Pericardium fibroblast (primary cell): ENCODE measurements at places on chromosomes 4 and X. TPM values are rescaled to one million over a fixed set of nuclear protein-coding genes. Genes with fewer than 3 reads are reported as not detected.

The NEXMIF gene
- total RNA-seq, result under 0.01 TPM in 1 of 2 replicates, not detected in the other

The ADGRG2 gene
- total RNA-seq, result 0.82 and 1.0 TPM in 2 replicates

The UGT2B17 gene
- total RNA-seq, result not detected in 2 replicates

The DLG3 gene
- 3.3 and 7.9 TPM in 2 replicates for total RNA-seq

The AKAP14 gene
- total RNA-seq, result not detected in 2 replicates

The CACNA1F gene
- not detected in 2 replicates for total RNA-seq

The PGRMC2 gene
- total RNA-seq, result 28.1 and 42.6 TPM in 2 replicates

The ANKRD17 gene
- 30.1 and 33.0 TPM in 2 replicates for total RNA-seq

The SPRY1 gene
- 59.6 and 217 TPM in 2 replicates for total RNA-seq

The MTTP gene
- total RNA-seq, result under 0.01 TPM in 1 of 2 replicates, not detected in the other

The CPE gene
- 30.6 and 86.6 TPM in 2 replicates for total RNA-seq

The SPON2 gene
- 570 and 577 TPM in 2 replicates for total RNA-seq

The IL21 gene
- total RNA-seq, result not detected in 2 replicates

The ASB9 gene
- 0.17 and 0.23 TPM in 2 replicates for total RNA-seq

The PLP2 gene
- 42.6 and 63.9 TPM in 2 replicates for total RNA-seq

The NKAP gene
- 3.6 and 4.0 TPM in 2 replicates for total RNA-seq

The GCNA gene
- 1.4 and 4.3 TPM in 2 replicates for total RNA-seq

The IGFBP7 gene
- 575 and 1,624 TPM in 2 replicates for total RNA-seq

The KLHL4 gene
- 2.4 and 7.5 TPM in 2 replicates for total RNA-seq

The DIPK2B gene
- 0.09 TPM in 1 of 2 replicates, not detected in the other for total RNA-seq

The XG gene
- total RNA-seq, result under 0.01 and 3.0 TPM in 2 replicates

The CTAG1A gene
- total RNA-seq, result not detected in 2 replicates

The ITIH6 gene
- total RNA-seq, result not detected in 2 replicates

The GAGE12F gene
- total RNA-seq, result not detected in 2 replicates

The ATP7A gene
- total RNA-seq, result 5.3 and 6.2 TPM in 2 replicates

The DMRTC1 gene
- not detected in 2 replicates for total RNA-seq

The GAGE12H gene
- total RNA-seq, result not detected in 2 replicates

The TMEM156 gene
- total RNA-seq, result 0.35 TPM in 1 of 2 replicates, not detected in the other

The BEND2 gene
- not detected in 2 replicates for total RNA-seq

The RHOXF2 gene
- not detected in 2 replicates for total RNA-seq
